ENCODE measurements at places on chromosomes 5 and 9. TPM values are rescaled to one million over a fixed set of nuclear protein-coding genes. Genes with fewer than 3 reads are reported as not detected.

The C1QTNF3 gene
- 2.5 TPM for total RNA-seq

The SYK gene
- total RNA-seq: not detected

- peak overlapping the region; percentile 91 for H3K4me3 ChIP-seq
- DNase-seq: no peak
- no peak overlapping the region for H3K27ac ChIP-seq
- no peaks in the 10 kb centered on the region for H3K27me3 ChIP-seq
These were observed 678 bp downstream of the SLC26A2 start for GRCh38 chr5:149961186-149961685.

GRCh38 chr9:75200892-75201470, 112.7 kb downstream of the OSTF1 start:
- H3K36me3 ChIP-seq: no peaks in the 10 kb centered on the region
- H3K27me3 ChIP-seq: no peaks in the 10 kb centered on the region
- no peak for DNase-seq
- no peak overlapping the region for H3K4me3 ChIP-seq
- H3K4me1 ChIP-seq: no peaks in the 10 kb centered on the region

All from activated CD4-positive, alpha-beta memory T cell treated with anti-CD3 and anti-CD28 coated beads for 36 hours (primary cell).